ENCODE measurements at places on chromosomes 12 and 14.
A peak's percentile ranks its signal among the peaks of the same experiment; 100 is the strongest.

DNA sequence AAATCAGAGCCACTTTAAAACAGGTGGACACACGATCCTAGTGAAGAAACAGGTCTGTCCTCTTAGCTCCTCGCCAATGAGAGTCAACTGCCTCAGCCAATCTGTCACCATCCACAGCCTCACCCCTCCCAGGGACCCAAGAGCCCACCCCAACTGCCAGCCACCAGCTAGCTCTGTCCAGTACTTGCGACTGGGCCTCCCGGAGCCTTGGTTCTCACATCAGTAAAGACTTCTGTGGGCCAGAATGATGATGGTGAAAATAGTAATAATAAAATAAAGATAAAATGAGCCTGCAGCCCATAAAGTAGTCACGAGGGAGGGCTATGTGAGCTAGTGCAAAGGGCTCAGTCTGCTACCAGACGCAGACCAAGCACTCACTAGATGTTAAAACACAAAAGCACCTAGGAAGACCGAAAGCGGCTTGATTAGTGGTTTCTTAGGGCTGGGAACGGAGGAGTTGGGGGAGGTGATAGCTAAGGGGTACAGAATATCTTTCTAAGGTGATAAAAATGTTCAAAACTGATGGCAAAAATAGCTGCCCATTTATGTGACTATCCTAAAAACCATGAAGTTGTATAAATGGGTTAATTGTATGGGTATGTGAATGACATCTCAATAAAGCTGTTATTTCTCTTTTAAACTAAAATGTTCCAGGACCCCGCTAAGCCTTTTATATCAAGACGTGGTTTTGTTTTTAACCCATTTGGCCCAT, 39.8 kb downstream of the ACTN1 start:
- DNase-seq, result no peak

GRCh38 chr12:2384029-2384386, 331.2 kb downstream of the CACNA1C start:
- no peak for DNase-seq

DNA sequence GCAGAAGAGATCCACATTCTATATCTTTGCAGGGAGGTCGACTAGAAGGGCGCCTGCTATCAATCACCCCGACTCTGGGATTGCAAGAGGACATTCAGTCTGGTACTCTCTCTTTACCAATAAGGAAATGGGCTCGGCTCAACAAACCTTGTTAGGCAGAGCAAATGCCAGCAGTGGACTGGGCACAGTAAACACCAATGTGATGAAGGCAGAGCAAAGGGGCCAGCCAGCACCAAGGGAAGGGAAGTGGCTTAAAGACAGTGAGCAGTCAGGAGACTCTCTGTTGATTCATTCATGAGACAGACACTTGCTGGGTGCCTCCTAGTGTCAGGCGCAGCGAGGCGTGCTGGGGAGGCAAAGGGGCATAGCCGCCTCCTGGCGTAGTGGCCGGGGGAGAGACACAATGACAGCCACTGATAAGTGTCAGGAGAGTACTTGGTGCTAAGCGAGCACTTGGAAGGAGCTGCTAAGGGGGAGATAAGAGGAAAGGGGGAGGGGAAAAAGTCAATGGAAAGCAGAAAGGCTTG, 34.1 kb downstream of the TMCC3 start:
- no peak for DNase-seq

GRCh38 chr14:93049315-93049714, 66.4 kb downstream of the ITPK1 start:
- no peak for DNase-seq

DNA sequence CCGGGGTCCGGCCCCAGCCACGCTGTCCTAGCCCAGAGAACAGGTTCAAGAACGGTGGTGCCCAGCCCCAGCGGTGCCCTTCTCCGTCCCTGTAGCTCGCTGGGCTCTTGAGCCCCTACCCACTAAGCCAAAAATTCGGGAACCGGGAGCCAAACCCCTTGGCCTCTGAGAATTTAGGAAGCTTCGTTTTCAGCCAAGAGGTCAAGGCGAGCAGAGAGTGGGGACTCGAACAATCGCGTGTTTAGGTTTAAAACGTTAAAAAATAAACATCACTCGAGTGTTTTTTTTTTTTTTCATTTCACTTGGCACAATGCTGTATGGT, 6.2 kb downstream of the SIX1 start:
- no peak for DNase-seq

DNA sequence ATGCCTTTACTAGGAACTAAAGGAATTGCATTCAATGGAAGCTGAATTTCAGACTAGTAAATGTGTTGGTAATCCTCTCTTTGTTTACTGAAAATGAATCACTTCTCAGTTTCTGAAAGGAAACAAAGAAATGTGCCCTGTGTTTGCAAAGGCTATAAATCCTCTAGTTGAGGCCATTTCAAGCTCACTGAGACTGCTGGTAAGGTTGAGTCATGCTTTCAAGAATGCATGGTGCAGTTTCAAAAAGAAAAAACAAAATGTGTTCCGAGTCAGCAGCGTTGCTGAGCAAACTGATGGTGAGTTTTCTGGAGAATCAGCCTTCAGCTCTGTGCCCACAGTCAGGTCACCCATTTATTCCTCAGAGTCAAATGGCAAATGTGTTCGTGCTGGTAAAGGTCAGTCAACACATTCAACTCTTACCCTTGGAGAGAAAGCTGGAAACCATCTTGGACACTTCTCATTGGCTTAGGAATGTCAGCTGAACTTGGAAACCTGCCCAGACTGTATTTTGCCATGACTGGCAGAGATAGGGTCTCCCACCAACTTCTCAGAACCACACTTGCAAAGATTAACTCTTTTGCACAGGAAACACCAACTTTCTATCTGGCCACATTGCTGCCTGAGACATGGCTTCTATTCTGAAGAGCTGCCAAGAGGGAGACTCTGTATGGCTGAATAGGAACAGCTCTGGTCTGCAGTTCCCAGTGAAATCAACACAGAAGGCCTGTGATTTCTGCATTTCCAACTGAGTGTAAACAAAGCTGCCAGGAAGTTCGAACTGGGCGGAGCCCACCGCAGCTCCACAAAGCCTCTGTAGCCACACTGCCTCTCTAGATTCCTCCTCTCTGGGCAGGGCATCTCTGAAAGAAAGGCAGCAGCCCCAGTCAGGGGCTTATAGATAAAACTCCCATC, 484.4 kb downstream of the ATP23 start:
- peak; percentile 94 for DNase-seq

DNA sequence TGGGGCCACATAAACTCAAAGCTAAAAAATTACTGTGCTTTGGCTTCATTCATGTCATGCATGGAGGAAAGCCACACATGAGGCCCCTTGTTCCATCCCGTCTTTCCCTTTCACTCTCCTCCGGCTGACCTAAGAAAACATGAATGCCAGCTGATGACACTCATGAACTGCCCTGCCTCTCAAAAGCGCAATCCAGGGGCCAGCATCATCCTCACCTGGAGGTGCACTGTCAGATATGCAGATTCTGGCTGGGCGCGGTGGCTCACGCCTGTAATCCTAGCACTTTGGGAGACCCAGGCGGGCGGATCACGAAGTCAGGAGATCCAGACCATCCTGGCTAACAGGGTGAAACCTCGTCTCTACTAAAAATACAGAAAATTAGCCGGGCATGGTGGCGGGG, 116.1 kb upstream of the FOXN3 start:
- DNase-seq, result no peak

DNA sequence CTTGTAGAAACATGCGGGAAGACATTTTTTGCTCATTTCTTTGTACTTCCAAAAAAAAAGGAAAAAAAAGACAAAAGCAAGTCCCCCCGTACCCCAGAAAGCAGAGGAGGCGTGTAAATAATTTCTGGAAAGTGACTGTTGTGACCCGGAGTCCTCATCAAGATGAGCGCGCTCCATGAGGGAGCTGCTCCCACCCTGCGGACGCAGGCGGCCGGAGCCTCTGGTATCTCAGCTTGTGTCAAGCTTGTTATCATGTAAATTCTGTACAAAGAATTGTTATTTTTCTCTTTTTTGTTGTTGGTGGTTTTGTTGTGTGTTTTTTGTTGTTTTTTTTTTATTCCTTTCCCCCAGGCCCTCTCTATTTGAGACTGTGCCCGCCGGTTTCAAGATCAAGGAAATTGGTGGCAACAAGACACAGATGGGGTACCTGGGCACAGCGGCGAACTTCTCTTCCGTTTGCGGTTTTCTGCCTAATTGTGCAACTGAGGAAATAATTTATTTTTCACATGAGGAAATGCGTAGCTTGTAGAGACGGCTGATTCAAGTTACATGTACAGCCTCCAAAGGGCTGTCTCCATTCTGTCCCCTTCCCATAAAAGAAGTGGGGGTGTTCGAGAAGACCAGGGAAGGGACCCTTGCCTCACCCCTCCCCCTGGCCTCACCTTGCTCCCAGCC, 27.0 kb downstream of the HPD start:
- no peak for DNase-seq

DNA sequence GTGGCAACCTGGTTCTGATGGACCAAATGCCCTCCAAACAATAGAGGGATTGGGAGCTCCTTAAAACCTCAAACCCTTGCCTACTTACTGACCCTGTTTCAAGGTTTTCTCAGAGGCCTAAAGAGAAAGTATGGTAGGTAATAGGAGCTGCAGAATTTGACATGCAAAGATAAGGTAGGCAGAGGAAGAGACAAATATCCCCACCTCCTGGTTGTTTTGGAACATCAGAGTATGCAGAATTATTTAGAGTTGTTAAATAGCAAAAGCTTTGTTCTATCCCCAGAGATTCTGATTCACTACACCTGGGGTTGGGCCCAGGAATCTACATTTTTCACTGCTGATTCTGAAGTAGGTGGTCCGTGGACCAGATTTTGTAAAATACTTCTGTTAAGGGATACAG, 421.2 kb downstream of the SOX5 start:
- DNase-seq, result no peak

DNA sequence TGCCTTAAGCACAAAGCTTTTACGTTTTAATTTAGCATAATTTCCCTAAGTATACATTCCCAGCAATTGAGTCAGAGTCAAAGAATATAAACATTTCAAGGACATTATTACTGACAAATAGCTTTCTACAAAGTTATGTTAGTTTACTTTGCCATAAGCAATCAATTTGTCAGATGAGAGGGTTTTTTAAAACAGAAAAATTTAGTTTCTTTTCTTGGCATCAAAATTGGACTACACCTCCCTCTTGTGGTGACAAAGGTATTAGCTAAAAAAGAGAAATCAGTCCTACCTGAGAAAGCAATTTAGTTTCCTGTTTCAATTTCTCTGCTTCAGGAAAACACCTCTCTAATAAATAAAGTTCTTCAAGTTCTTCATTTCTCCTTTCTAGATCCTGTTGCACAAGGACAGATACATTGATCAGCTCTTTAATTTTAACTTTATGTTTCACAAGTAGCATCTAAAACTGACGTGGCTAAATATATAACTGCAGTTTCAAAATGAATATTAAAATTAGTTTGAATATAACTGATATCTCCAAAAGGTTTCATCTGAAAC, 39.9 kb downstream of the DNAI7 start:
- peak; percentile 59 for DNase-seq

- DNase-seq, result peak; percentile 86
Observed at GRCh38 chr14:93184391-93185348, at the start of the genes LYSET and MOAP1. LYSET (plus strand) TSS chr14:93185317; CDS start chr14:93185406, 89 bp downstream. MOAP1 (minus strand) TSS chr14:93184897; CDS start chr14:93184242, 655 bp downstream.

- peak; percentile 74 for DNase-seq
Observed at GRCh38 chr12:22283006-22283506, 51.5 kb downstream of the ST8SIA1 start.

DNA sequence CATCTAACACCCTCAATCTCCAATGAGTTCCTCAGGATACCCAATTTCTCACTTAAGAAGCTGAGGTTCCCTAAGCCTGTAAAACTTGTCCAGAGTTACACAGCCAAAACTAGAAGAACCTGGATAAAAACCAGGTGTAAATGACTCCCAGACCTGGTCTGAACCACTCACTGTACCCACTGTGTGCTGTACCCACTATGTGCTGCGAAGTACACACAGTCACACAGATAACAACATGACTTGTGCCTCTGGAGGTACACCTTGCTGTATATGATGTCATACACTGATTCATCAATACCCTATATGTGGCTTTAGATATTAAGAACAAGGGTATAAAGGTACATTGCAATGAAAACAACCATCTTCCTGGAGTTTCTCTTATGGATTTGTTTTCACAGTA, 66.1 kb downstream of the PPM1H start:
- no peak for DNase-seq

GRCh38 chr14:73146111-73146510, 9.8 kb downstream of the PSEN1 start:
- no peak for DNase-seq

DNA sequence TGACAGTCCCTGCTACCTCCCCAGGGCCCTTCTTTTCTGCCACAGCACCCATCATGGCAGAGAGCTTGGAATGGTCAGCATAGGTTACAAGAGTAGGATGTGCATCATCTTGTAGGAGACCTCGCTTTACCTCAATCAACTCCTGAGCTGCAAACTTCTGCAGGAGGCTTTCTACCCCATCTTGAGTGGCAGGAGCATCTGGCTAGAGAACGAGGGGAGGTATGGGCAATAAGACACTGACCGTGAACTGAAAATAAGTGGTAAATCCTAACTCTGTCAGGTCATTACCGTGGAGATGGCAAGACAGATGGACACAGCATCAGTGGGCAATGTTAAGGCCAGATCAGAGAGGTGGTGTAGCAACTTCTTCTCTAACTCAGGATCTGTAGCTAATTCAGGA, 7.8 kb downstream of the METTL3 start:
- no peak for DNase-seq

DNA sequence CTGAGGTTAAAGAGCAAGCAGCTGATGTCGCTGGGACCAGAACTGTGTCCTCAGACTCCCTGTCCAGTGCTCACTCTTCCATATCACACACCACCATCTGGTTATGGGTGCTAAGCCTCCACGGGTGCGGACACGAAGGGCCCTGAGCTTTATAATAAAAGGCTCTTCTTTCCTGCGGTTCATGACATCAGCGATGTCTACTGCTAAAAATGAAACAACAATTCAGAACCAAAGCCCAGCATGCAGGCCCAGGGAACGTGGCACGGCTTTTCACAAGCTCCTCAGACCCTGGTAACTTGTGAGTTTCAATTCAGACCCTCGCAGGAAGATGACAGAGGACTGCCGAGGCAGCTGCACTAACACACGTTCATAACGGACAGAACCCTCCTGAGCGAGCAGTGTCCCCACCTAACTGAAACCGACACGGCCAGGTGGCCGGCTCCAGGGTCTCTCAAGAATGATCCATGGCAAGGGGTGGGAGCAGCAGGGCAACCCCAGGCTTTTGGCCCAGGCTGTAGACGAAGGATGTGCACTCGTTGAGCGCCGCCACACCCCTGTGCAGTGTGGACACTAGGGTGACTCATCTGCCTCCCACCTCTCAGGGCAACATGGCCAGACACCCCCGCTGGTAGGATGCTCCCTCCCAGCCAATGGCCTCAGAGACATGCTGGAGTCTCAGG, 180.3 kb downstream of the CALM1 start:
- no peak for DNase-seq

GRCh38 chr14:53850714-53851296, 105.8 kb downstream of the BMP4 start:
- DNase-seq, result peak; percentile 67

DNA sequence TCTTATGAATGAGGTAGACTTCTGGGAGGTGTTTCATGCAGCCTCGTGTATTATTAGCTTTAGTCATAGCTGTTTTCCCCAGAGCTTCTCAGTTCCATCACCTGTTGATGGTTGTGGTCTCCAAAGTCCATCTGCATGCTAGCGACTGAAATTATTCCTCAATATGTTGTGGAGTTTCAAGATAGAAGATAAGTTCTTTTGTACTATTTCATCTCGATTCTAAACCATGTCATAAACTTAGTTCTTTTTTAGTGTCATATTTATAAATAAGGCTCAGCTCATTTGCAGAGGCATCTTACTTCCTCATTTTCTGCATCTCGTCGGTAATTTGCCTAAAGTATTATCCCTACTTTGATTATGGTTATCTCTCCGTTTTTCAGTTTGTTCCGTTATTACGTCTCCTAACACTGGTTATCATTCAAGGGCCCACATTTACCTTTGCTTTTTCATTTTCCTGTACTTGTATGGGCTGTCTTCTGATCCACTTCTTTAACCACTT, 119.1 kb downstream of the ITPR2 start:
- DNase-seq, result no peak

GRCh38 chr14:52106840-52107239, 38.0 kb upstream of the NID2 start:
- peak; percentile 77 for DNase-seq

All from mesenchymal stem cell (in vitro differentiated cells and primary cell).